ENCODE measurements at places on chromosomes 12 and 14. TPM values are rescaled to one million over a fixed set of nuclear protein-coding genes. Genes with fewer than 3 reads are reported as not detected.

KLRD1 gene
- total RNA-seq, result 0.23 TPM

TBPL2 gene
- not detected for total RNA-seq

ING4 gene
- 31.6 TPM for total RNA-seq

FAM222A gene
- 17.4 TPM for total RNA-seq

- H3K4me1 ChIP-seq, result peaks cover 26% of the 10 kb centered on the region
- H3K4me3 ChIP-seq, result peak overlapping the region; percentile 91
- H3K36me3 ChIP-seq, result no peaks in the 10 kb centered on the region
- H3K27ac ChIP-seq, result peak overlapping the region; percentile 58
- DNase-seq, result no peak
Measured at GRCh38 chr12:32105986-32106516, 596 bp upstream of the BICD1 start.

STYK1 gene
- total RNA-seq, result 4.9 TPM

DNA sequence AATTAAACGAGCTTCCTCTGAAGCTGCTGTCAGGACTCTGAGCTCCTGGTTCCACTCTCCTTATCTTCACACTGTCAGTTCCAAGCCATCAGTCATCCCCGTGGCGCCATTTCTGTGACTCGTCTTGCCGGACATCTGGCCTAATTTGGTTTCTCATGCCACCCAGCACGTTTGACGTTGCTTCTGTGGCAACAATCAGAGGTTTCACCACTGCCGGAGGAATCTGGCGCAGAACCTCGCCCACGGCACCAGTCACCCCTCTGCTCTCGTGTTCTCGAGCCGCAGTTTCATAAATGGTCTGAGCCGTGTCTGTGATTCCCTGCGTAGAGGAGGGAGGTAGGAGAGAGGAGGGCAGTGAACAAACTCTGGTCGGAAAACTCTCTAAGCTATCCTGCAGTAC is 29.7 kb downstream of the BDKRB1 start:
- no peaks in the 10 kb centered on the region for H3K4me1 ChIP-seq
- H3K36me3 ChIP-seq, result peaks cover 1% of the 10 kb centered on the region
- no peak for DNase-seq
- peak overlapping the region; percentile 59 for H3K27ac ChIP-seq
- no peak overlapping the region for H3K4me3 ChIP-seq

DNA sequence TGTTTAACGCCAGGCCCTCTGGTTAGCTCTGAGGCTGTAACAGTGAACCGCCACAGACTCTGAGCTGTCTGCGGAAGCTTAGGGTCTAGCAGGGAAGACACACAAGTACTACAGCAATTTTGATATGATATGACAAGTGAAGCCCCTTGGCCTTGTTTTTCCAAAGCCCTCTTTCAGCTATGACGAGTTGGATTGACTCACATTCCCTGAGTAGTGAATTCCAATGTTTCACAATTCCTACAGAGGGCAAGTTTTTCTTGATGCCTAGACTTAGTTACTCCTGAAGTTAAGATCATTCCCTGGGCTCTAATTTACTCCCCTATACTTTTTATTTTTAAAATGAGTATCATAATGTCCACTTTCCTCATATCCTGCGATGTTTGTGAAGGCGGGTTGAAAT is 53.3 kb upstream of the CISTR start:
- peaks cover 12% of the 10 kb centered on the region for H3K4me1 ChIP-seq
- H3K27me3 ChIP-seq, result no peaks in the 10 kb centered on the region
- no peak for DNase-seq
- peak overlapping the region; percentile 11 for H3K27ac ChIP-seq

DNA sequence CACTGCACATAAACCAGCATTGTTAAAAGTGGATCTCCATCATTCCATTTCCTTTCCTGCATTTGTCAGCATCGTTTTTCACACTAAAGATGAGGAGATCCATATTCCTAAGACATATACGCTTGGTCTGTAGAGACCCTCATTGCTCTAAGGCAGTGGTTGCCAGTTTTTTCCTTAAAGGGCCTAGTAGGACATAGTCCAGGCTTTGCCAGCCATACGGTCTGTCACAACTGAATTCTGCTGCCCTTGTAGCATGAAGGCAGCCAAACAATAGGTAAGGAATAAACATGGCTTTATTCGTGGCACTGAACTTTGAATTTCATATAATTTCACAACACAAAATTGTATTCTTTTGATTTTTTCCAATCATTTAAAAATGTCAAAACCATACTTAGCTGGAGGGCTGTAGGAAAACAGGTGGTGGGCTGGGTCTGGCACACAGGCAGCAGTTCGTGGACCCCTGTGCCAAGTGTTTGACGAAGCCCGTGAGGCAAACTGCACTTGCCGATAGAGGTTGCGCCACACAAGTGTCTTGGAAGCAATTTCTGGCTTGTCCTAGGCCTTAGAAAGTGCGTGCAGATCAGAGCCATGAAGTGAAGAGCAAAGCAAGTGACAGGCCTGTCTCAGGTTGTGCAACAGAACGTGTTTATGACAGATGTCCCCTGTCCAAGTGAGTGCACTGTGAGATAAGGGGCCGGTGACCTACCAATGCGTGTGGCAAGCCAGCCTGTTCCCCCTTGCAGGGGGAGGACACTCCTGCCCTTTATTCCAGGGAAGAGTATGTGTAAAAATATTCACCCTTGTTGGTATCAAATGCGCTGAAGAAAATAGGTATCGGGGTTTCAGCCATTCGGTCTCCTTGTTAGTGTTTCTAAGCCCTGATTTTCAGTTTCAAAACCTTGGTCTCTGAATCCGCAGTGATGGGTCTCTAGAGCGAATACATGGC is 916 bp upstream of the CHPT1 start:
- H3K4me1 ChIP-seq, result peaks cover 15% of the 10 kb centered on the region
- H3K4me3 ChIP-seq, result peak overlapping the region; percentile 81
- no peaks in the 10 kb centered on the region for H3K27me3 ChIP-seq
- H3K36me3 ChIP-seq, result no peaks in the 10 kb centered on the region
- H3K27ac ChIP-seq, result peak overlapping the region; percentile 77
- peak; percentile 74 for DNase-seq

DNA sequence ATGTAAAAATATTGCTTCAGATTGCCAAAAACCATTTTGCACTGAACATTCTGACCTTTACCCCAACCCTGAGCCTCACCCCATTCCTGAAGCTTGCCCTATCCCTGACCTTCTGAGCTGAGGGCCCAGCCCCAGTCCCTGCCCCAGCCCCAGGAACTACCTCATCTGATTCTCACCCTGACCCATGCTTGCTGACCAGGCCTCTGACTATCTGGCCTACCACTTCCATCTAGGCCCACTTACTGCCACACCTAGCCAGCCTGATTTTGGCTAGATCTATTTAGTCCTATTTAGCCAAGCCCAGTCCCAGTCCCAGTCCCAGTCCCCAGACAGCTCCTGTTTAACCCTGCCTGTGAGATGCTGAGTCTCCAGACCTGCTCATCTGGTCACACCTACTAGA is 33.6 kb downstream of the OR10P1 start:
- H3K27ac ChIP-seq, result peak overlapping the region; percentile 64
- no peak overlapping the region for H3K4me3 ChIP-seq
- peaks cover 9% of the 10 kb centered on the region for H3K4me1 ChIP-seq
- no peaks in the 10 kb centered on the region for H3K36me3 ChIP-seq

- H3K27me3 ChIP-seq, result no peaks in the 10 kb centered on the region
- H3K36me3 ChIP-seq, result no peaks in the 10 kb centered on the region
- H3K4me3 ChIP-seq, result no peak overlapping the region
- H3K27ac ChIP-seq, result no peak overlapping the region
- no peak for DNase-seq
- H3K4me1 ChIP-seq, result no peaks in the 10 kb centered on the region
Measured at GRCh38 chr12:42893803-42894202, 304.3 kb upstream of the PRICKLE1 start.
